ENCODE measurements at places on chromosomes 4 and X. TPM values are rescaled to one million over a fixed set of nuclear protein-coding genes. Genes with fewer than 3 reads are reported as not detected.

The UGT2A3 gene
- total RNA-seq: not detected

- no peak for DNase-seq
Measured at GRCh38 chr4:20603671-20604313, 96.5 kb upstream of the PACRGL start.

GRCh38 chr4:110675426-110675825 lies 52.5 kb upstream of the PITX2 start:
- DNase-seq: no peak

DNA sequence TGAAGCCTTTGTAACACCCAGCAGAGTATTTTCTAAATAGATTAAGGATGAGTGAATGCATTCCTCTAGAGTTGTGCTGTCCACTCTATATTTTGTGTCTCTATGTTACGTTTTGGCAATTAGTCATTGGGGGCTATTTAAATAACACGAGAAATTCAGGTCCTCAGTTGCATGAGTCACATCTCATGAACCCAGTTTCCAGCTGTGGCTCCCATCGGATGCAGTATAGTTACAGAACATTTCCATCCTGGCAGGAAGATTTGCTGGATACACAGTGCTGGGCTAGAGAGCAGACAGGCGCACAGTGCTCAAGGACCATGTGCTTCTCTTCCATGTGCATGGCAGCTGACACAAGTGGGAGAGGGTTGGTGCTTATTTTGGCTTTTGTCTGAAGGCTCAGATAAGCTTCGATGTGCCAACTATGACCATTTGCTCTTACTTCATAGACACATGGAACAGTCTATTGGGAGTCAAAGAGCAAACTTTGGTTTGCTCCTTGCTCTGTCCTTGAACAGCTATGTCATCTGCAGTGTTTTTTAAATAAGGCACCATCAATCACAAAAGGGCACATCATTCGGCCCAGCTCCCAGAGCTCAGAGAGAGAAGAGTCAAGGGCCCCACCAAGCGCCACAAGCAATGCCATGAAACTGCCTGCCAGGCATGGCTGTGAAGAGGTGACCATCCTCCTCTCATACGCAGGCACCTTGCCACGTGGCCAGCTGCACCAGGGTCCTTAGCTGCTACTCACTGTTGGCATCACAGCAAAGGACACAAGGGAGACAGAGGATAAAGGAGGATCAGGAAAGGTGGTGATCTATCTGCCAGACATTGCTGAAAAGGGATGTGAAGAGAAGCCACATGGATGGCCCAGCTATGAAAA lies 8.1 kb upstream of the STS start:
- DNase-seq: no peak

GRCh38 chrX:11190745-11191510 lies 79.8 kb downstream of the HCCS start:
- DNase-seq: no peak

GRCh38 chrX:132833373-132833772 lies 125.1 kb downstream of the HS6ST2 start:
- no peak for DNase-seq

GRCh38 chr4:150852216-150852615 lies 162.9 kb downstream of the LRBA start:
- DNase-seq: no peak

- no peak for DNase-seq
Measured at GRCh38 chrX:9668537-9668936, 97.1 kb downstream of the GPR143 start.

DNA sequence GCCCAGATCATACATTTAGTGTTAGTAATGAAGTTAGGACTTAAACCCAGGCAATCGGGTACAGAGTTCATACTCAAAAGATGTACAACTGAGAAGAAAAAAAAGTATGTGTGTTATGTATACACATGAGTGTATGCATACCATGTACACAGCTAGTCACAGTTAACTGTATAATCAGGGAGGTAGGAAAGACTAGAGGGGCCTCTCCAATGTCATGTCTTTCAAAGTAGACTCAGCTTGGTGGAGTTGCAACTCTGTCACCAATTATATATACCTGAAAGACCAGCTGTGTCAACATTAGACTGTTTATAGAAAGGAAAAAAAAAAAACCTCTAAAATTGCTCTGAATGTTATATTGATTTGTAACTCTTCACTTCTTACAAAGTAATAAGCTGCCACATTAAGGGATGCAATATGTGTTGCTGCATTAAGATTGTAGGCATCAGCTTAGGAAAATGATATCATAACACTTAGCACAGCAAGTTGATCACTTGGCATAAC lies 167.5 kb downstream of the DCTD start:
- DNase-seq: no peak

The TMSB15B gene
- 1.6 TPM for total RNA-seq

DNA sequence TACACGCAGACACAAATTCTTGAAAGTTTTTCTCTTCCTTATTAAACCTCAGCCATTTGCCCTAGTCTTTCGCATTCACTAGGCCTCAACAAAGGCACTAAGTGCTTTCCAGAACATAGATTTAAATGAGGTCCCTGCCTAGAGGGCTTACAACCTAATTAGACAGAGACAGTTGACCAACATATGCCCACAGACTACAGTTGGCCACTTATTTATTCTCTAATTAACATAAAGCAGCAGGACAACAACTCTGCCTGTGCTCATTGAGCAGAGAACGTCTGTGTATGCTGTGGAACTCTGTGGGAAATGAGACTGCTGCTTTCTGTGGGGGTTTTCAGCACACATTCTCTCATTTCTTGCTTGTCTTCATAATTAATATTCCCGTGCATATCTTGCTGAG lies 303.0 kb upstream of the TACR3 start:
- DNase-seq: no peak

- DNase-seq: no peak
Measured at GRCh38 chr4:31051151-31051550, 331.0 kb downstream of the PCDH7 start.
